ENCODE measurements at places on chromosomes 3 and 15.

GRCh38 chr15:98876451-98877369 is 130.9 kb downstream of the PGPEP1L start:
- no peak for DNase-seq

DNA sequence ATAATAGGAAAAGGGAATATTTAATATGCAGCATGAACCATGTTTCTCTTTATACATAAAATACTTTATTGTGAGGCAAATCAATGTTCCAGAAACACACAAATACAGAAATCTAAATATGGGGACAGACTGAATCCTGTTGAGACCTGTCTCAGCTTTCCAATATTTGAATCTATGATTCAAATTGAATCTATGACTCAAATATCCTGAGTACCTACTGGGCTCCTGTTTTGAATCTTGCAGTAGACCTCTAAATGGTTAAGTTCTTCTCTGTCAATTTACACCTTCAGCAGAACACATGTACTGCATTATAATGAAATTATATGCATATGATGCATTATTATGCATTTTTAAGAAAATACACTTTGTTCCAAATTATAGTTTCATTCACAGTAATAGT is 143.2 kb upstream of the PLXND1 start:
- DNase-seq, result no peak

GRCh38 chr3:189953551-189953950 is 167.1 kb downstream of the P3H2 start:
- DNase-seq, result no peak

- no peak for DNase-seq
Observed at GRCh38 chr3:191721990-191722389, 261.0 kb downstream of the PYDC2 start.

DNA sequence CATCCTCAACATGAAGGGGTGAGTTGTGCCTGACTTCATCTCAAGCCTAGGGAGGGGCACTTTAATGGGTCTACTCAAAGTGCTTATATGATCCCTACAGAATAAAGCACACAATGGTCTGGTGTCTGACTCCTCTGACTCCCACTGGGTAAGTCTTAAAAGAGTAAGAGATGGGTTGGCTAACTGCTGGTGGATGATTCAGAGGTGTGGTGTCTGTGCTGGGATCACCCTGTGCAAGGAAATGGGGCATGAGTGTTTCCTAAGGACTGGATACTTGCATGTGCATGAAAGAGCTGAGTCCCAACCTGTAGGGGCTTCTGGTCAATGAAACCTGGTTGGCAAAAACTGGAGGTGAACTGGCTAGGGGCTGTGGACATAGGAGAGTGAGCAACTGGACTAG is 158.8 kb downstream of the IL20RB start:
- no peak for DNase-seq
